ENCODE measurements at places on chromosomes 4 and X.

- DNase-seq = no peak
These were observed 86.5 kb upstream of the LEF1 start for GRCh38 chr4:108255203-108255747.

- no peak for DNase-seq
These were observed 175.5 kb downstream of the NLGN4X start for GRCh38 chrX:6053141-6053540.

- no peak for DNase-seq
These were observed 763 bp upstream of the PRRG1 start for GRCh38 chrX:37348231-37348970.

GRCh38 chrX:65723706-65724105, 56.3 kb downstream of the MSN start:
- DNase-seq = peak; percentile 40

DNA sequence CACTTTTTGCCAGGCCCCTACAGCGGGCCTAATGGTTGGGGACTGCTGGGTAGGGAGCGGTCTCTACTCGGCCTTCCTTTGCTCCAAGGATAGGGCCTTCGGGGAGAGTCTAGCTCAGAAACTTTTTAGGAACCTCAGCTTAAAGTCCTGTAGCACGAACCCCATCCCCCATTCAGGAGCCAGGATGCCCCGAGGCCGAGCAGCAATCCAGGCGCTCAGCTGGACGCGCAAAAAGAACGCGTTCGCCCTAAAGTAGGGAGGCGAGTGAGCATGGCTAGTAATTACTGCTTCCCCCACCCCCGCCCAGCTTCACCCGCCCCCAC, 9.7 kb downstream of the POU4F2 start:
- DNase-seq = no peak

- no peak for DNase-seq
These were observed 72.6 kb downstream of the UCHL1 start for GRCh38 chr4:41329361-41329760.

GRCh38 chrX:15646543-15646942, 18.1 kb downstream of the CLTRN start:
- no peak for DNase-seq

DNA sequence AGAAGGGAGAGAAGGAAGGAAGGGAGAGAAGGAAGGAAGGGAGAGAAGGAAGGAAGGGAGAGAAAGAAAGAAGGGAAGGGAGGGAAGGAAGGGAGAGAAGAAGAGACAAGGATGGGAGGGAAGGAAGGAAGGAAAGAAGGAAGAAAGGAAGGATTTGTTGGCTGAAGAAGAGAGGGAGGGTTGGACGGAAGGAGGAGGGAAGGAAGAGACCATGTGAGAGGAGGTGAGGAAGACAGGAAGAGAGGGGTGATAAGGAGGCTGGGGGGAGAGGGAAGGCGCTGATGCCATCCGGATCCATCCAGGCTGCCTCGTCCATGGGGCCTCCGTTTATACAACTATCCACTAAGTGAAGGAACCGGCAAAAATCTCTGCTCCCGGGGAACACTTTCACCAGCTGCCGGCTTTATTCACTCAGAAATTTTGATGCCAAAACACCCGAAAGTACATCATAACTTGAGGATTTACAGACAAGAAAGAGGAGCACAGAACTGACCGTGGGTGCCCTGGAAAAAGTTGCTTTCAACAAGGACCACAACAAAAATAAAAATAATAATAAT, 14.9 kb downstream of the DHRSX start:
- DNase-seq = no peak

DNA sequence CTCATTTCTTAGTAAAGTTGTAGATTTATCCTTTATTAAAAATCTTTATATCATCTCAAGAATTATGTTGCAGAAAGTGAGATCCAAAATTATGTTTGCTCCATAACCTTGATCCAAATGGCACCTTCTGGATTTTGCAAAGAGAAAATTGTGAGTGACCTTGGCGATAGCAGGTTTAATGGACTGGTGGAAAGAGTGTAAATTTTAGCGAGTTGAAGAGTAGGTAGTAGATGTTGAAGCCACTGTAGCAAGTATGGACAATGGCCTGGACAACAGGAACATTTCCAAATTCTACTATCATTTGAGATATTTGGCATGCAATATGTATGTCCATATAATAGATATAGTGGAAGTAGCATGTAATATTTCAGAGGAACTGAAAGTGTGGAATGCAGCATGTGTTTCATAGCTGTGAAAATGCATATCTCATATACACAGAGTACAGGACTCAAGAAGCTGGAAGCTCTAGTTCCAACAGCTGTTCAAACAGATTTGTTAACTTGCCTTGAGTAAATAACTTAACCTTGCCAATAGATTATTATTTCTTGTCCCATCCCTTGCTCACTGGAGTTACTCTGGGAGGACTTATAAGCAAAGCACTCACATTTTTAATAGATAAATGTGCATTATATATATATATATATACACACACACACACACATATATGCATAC, 152.5 kb upstream of the TLL1 start:
- DNase-seq = no peak

DNA sequence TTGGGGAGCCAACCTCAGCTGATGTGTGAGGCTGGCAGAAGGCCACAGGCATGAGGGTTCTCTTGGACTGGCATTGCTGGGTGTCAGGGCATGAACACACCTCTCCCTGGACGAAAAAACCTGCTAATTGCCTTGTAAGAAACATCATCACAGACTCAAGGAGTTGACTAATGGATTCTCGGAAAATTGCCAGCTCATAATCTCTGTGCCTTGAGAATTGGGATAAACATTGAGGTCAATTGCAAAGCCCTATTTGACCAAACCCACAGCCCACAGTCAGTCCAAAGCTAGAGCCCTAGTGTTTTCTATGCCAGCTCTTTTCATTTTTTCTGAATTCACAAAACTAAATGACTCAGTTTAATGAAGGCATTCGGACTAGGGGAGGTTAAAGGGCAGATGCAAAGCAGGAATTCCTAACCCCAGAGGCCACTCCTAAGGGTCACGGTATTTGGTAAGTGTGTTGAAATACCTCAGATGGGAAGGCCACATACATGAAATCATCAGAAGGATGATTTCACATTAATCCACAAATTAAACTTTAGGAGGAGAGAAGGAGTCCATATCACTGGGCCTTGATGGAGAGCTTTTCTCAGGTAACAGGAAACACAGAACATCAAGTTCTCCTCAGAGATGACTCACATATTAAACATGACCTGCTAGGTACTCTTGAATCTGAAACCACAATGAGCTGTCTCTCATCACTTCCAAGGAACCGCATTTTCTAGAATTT, 39.0 kb upstream of the RASL11B start:
- peak; percentile 54 for DNase-seq

- no peak for DNase-seq
These were observed 426.4 kb downstream of the PDGFC start for GRCh38 chr4:156545003-156545785.

- peak; percentile 11 for DNase-seq
These were observed 54.3 kb downstream of the LRBA start for GRCh38 chr4:150960818-150961217.

GRCh38 chr4:115278830-115279229, 165.4 kb upstream of the NDST4 start:
- DNase-seq = no peak

DNA sequence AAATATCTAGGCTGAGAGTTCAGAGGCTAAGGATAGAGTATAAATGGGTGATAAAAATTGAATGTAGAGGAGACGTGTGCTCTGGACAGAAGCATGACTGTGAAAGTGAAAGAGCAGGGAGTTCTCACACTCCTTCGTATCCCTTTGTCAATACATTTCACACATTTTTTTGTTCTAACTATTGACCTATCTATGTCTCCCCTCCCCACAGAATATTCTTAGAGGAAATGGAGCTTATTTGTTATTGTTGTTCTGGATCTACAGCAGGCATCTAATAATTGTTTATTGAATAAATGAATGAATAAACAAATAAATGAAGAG, 57.6 kb downstream of the ENPEP start:
- no peak for DNase-seq

GRCh38 chrX:13220916-13221315, 98.9 kb downstream of the ATXN3L start:
- DNase-seq = no peak

DNA sequence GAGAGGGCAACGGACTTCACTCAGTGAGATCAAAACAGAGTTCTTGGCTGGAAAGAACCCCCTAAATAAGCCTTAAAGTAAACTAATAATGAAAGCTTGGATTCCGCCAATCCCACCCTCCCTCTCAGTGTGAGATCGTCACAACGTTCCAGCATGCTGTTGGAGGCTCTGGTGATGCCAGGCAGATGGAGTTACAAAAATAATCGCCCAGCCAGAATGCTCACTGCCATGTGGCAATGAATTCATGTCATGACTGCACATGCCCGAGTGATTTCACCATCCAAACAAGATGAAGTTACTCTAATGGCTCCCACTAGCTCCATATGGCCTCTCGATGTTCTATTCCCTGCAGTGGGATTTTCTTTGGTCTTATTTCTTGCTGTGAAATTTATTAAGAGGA, 248.0 kb downstream of the SPATA18 start:
- peak; percentile 64 for DNase-seq

DNA sequence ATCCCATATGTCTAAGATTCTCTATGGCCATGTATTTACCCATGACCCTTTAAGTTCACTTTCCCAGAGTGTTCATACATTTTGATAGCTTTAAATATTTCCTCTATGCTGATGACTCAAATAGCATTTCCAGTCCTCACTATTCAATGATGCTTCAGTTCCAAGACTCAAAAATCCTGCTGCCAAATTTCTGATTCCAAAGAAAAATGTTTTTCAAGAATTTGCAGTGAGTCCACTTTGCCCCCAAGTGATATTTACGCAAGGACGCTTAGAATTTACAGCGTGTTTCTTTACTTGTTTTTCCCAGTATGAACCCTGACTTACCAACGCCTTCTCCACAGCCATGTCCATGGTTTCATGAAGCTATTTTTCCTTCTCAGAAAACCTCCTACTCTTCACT, 127.9 kb upstream of the PCDH18 start:
- DNase-seq = peak; percentile 82

- no peak for DNase-seq
These were observed 31.6 kb upstream of the NAP1L5 start for GRCh38 chr4:88729146-88729760.

GRCh38 chr4:177596035-177596434, 153.8 kb upstream of the AGA start:
- DNase-seq = peak; percentile 78

DNA sequence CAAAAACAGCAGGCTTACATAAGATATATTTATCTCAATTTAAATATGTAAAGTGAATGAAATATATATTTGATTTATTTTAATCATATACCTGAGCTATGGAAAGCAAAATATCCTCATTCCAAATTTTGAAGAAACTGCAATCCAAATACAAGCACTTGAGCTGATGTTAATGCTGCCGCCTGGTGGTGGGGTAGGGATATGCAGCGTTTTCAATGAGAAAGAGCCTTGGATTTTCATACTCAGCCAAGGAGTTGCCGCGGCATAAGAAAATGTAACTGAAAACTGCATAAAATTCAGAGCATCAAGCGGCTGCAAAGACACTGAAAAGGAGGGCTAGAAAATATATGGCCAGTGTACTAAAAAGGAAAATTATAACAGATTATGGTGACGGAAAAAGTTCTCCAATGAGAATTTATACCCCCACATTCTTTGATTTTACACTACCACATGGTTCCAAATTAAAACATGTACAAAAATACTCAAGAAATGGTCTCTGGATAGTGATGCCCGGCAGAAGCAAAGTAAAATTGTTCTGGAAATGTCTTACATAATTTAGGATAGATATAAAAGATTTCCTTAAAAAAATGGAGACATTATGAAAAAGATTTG, 660.3 kb upstream of the PITX2 start:
- DNase-seq = peak; percentile 63

DNA sequence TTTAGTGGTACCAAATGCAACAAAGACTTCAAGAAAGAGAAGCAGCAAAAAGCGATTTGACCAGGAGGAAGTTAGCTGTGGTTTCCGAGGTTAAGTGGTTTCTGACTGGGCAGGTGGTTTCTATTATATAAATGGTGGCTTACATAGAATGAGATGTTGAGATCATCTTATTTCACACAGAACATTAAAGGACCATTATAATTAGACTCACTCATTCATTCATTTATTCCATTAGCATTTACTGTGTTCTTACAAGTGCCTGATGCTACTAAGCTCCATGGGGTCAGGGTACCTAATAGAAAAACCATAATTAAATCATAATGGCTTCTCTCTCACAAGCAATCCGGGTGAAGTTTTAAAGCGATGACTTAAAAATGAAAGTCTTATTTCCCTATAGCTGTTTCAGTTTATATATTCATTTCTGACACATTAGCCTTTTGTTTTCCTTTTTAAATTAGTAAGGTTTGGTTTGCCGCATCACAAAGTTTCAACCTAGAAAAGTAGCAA, 10.6 kb downstream of the TSPAN6 start:
- peak; percentile 9 for DNase-seq

- no peak for DNase-seq
These were observed 1592.9 kb upstream of the TENM3 start for GRCh38 chr4:180650273-180650672.

DNA sequence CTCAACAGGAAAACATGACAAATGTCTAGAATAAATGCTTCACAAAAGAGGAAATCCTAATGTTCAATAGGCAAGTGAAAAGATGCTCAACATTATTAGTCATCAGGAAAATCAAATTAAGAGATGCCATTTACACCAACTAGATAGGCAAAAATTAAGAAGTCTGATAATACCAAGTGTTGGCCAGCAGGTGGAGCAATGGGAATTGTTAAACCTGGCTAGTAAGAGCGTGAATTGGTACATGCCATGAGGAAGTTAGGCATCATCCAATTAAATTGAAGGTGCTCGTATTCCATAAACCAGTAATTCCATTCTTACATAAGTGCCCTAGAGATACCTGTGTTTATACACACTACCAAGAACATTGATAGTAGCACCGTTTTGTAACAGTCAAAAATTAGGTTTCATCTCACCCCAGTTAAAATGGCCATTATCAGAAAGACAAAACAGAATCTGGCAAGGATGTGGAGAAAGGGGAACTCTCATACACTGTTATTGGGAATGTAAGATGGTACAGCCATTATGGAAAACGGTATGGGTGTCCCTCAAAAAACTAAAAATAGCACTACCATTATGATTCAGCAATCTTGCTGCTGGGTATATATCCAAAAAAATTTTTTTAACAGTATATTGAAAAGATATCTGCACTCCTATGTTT, 14.0 kb upstream of the ZCCHC18 start:
- DNase-seq = peak; percentile 63
